ENCODE measurements at places on chromosomes 6 and 20. TPM values are rescaled to one million over a fixed set of nuclear protein-coding genes. Genes with fewer than 3 reads are reported as not detected.

Gene METTL24
- total RNA-seq = 4.3 TPM

- no peak for DNase-seq
These were observed 20.8 kb downstream of the SLC24A3 start for GRCh38 chr20:19232997-19233794.

GRCh38 chr20:4736875-4737274, 15.2 kb downstream of the PRND start:
- no peak for DNase-seq

Gene ARFGEF2
- 87.1 TPM for total RNA-seq

DNA sequence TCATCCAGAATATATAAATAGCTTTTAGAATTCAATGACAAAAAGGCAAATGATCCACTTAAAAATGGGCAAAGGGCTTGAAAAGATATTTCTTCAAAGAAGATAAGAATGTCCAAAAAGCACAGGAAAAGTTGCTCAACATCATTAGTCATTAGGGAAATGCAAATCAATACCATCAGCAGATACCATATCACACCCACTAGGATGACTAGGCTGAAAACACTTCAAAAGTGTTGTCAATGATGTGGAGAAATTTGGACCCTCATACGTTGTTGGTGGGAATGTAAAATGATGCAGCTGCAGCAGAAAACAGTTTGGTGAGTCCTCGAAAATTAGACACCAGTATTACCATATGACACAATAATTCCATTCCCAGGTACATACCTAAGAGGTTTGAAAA, 303.6 kb upstream of the SLC35B3 start:
- DNase-seq = no peak

Gene HSPA1L
- 0.89 TPM for total RNA-seq

GRCh38 chr20:6104493-6105188, 18.2 kb downstream of the FERMT1 start:
- DNase-seq = no peak

GRCh38 chr20:56764671-56765070, 135.6 kb downstream of the TFAP2C start:
- DNase-seq = no peak

GRCh38 chr6:119334535-119335264, 14.9 kb downstream of the MAN1A1 start:
- DNase-seq = no peak

DNA sequence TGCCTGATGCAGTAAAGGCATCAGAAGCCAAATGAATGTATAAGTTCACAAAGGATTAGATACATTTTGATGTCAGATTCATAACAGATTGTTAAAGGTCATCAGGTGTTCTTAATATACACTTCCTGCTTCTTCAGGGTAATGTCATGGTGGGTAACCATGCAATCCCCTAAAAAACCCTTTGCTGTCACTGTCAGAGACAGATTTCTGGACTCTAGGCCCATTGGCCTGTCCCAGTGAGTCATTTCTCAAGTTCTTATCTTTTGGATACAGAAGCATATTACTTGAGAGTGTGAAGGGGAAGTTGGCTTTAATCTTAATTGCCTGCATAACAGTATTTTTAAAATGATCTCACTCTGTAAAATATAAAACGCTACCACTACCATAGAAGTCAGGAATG, 895.6 kb upstream of the MAP3K7 start:
- DNase-seq = no peak

Gene CDSN
- not detected for total RNA-seq

Gene NRN1
- 2.1 TPM for total RNA-seq

DNA sequence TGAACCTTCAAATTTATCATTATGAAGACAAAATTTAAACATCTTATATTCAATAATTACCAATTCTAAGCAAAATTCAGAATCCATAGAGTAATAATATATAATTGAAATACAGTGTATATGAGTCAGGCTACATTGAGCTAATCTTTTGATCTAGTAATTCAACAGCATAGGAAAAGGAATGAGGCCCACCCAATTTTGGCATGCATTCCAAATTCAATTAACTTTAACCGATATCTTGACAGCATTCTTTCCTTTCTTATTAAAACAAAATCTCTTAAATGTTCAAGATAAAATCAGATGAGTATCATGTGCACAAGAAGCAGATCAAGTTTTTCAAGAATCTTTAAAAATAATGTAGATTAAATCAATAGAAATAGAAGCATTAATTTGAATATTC, 132.9 kb upstream of the QKI start:
- DNase-seq = no peak

Gene PREP
- total RNA-seq = 80.1 TPM

Gene GPX5
- not detected for total RNA-seq

Gene IL20RA
- total RNA-seq = 13.4 TPM

DNA sequence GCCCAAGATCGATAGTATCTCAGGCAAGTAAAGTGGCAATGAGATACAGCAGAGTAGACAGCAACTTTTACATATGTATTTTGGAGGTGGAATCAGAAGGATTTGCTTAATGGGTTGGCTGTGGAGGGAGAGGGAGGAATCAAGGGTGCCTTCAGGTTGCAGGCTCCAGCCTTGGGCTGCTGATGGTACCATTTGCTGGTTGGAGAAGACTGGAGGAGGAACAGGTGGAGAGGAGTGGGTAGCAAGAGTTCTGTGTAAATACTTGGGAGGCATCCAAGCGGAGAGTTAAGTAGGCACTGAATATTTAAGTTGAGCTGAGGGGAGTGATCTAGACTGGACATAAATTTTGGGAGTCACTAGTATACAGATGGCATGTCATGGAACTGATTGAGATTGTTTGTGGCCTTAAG, 5.2 kb downstream of the BICRAL start:
- DNase-seq = no peak

- no peak for DNase-seq
These were observed 142.3 kb upstream of the TENT5A start for GRCh38 chr6:81894788-81895271.

- no peak for DNase-seq
These were observed 366.4 kb downstream of the BTBD9 start for GRCh38 chr6:38273325-38273724.

DNA sequence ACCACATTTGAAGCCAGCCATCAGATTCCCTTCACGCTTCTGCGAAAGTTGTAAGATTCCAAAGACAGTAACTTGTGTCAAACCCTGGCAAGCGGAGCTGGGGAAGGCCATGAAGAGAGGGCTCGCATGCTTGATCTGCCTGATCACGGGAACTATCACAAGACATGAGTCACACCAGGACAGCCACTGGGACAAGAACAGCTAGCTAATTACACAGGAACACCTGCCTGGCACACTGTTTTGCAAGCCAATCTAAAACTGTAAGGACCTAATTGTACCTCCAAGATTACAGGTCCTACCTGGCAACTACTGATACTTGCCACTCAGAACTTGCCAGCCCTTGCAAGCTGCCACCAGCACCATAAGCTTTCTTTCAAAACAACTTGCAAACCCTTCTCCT, 289.3 kb downstream of the KIF16B start:
- peak; percentile 36 for DNase-seq

- DNase-seq = no peak
These were observed 359.2 kb downstream of the GJA1 start for GRCh38 chr6:121794630-121795029.

GRCh38 chr6:119902681-119903080, 553.1 kb upstream of the MAN1A1 start:
- no peak for DNase-seq

Gene RIPPLY2
- total RNA-seq = 0.22 TPM

GRCh38 chr6:124355146-124355545, 551.5 kb downstream of the NKAIN2 start:
- DNase-seq = no peak

Gene CTAGE9
- not detected for total RNA-seq

- DNase-seq = no peak
These were observed 234.2 kb upstream of the CITED2 start for GRCh38 chr6:139608466-139609261.

DNA sequence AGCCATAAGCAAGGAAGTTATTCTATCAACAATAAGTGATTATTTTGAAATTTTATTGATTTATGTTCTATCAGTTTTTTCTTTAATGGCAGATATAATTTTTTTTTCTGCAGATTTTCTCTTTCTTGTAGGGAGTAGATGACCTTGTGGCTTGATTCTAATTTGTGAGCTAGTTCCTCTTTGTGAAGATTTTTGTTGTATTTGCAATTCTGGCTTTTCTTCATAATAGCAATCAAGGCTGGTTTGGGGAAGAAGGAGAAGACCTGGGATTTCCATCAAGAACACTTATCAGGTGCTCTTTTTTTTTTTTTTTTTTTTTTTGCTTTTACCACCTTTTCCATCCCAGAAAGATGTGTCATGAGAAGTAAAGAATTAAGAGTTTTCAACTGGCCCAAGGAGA, 324.2 kb upstream of the MAN1A1 start:
- DNase-seq = no peak

DNA sequence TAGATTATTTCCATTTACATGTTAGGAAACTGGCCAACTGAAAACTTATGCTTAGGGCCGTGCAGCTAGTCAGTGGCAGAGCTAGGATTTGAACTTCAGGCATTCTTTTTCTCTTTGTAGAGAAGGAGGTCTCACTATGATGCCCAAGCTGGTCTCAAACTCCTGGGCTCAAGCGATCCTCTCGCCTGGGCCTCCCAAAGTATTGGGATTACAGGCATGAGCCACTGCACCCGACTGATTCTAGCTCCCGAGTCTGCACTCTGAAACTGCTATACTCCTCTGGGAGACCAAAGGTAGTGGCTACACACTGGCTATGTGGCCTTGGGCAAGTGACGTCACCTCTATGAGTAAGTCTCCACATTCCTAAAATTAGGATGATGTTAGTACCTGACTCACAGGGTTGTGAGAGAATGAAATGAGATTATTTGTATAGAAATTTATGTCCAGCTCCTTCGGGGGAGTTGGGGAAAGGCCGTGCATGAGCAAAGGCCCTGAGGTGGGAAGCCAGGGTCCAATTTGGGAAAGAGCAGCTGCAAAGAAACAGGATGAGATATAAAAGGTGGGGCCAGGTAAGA, 6.4 kb downstream of the PLTP start:
- DNase-seq = no peak

DNA sequence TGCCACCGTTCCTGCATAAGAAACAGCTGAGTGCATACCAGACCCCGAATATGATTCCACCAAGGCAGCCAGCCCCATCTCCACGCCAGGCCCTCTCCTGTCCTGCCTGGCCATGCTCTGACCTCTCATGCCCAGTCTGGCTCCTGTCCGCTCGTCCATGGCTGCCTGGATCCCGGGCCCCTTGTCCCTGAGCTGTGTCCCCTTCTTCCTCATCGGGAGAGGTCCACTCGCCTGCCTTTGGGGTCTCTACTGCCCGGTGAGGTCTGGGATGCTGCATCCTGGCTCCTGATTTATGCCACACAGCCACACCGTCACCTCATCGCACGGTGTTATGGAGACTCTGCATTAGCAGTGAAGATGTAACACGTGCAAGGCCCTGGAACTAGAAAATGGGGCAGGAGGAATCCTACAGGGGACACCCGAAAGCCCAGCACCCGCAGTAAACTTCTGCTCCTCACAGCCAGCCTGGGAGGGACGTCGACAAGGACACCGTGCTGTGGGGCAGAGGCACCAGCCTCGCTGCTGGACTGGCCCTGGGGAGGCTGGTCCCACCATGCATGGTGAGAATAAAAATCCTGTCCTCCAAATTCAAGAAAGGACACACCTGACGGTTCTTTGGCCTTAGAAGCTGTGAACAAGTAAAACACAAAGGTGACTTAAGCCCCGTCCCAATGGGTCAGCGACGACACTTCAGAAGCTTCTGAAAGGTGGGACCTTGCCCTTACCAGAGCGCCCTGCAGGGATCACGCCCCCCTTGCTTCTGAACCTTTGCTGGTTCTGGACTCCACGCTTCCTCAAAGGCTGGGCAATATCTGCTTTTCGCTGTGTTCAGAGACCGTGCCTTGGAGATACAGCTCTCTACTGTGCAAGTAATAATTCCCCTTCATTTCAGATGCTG, 103.0 kb downstream of the DLL1 start:
- no peak for DNase-seq

- no peak for DNase-seq
These were observed 110.9 kb upstream of the JAG1 start for GRCh38 chr20:10784554-10785183.

Gene FAM209A
- total RNA-seq = 0.34 TPM

DNA sequence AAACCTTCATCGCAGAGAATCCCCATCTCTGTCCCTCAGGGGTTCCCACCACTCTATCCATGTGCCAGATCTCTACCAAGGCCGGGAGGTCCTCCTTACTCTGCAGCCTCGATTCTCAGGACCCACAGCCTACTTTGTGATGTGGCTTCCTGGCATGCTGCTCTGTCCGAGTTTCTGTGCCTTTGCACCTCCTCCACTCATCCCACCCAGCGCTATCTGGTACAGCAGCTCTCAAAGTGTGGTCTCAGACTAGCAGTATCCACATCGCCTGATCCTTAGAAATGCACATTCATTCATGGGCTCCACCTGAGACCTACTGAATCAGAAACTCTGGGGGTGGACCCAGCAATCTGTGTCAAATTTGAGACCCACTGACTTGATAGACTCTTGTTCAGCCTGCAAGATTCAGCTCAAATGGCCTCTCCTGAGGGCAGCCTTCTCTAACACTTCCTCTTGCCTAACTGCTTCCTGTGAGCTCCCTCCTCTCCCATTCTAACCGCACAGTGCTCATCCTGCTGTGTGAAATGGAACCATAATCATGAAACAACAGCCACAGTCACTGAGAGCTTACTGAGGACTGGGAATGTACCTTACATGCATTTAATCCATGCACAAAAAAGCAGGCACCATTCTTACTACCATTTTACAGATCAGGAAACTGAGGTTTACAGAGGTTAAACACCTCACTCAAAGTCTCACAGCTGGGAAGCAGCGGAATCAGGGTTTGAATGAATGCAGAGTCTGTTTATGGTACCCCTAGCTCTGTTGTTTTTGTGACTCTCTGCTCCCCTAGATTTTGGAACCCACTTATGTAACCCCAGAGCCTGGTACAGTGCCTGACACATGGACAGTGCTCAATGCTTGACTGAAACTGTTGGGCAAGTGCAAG, 69.4 kb downstream of the JPH2 start:
- DNase-seq = no peak

DNA sequence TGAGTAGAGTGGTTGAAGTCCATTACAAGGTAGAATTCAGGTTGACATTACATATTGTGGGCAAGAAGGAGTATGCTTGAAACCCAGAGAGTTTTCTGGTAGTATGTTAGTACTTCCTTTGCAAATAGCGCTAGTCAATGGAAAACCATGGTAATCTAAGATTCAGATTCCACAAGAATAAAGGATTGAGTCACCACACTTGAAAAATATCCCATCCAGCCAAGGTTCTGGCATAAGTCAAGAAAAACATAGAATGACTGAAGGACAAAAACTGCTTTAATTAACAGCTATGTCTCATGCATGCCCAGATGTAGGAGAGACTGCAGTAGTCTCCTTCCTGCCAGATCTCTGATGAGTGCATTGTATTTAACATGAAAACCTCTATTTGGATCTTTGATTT, 469.8 kb downstream of the BMP2 start:
- no peak for DNase-seq

Gene NOTCH4
- 4.3 TPM for total RNA-seq

Gene OXT
- not detected for total RNA-seq

Gene ARMH2
- not detected for total RNA-seq

GRCh38 chr6:162525181-162525580, 202.4 kb downstream of the PRKN start:
- DNase-seq = no peak

Gene SMLR1
- total RNA-seq = not detected

Gene HLA-DMB
- 21.3 TPM for total RNA-seq
